Colonic mucosa (tissue), 4 donors: ENCODE measurements at places on chromosomes 2 and 18.

DNA sequence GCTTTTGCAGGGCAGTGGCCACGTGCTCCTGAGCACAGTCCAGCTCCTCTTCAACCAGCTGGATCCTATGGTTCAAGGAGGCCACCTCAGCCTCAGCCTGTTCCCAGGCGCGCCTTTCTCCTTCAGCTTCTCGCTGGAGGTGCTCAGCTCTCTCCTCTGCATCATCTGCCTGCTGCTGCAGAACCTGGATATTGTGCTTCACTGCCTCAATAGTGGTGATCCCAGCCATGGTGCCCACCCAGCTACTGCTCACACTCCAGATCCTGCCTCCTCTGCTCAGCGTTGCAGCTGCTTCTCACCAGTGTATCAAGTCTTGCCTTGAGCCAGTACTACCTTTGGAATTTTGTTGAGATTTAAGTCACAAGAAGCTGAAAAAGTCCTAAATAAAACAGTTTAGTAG, 67.9 kb downstream of the ASXL2 start:
- no peak for DNase-seq

- DNase-seq, result no peak
Observed at GRCh38 chr2:156679820-156680219, 243.6 kb downstream of the GPD2 start.

GRCh38 chr18:57326718-57327323, 25.5 kb upstream of the ST8SIA3 start:
- DNase-seq, result no peak

- no peak for DNase-seq
Observed at GRCh38 chr2:71379086-71379485, 47.5 kb downstream of the ZNF638 start.

- DNase-seq, result no peak
Observed at GRCh38 chr2:147567136-147567535, 277.7 kb upstream of the ACVR2A start.
